NCI-H1694 (cell line): ENCODE measurements at places on chromosomes 13 and 19.

DNA sequence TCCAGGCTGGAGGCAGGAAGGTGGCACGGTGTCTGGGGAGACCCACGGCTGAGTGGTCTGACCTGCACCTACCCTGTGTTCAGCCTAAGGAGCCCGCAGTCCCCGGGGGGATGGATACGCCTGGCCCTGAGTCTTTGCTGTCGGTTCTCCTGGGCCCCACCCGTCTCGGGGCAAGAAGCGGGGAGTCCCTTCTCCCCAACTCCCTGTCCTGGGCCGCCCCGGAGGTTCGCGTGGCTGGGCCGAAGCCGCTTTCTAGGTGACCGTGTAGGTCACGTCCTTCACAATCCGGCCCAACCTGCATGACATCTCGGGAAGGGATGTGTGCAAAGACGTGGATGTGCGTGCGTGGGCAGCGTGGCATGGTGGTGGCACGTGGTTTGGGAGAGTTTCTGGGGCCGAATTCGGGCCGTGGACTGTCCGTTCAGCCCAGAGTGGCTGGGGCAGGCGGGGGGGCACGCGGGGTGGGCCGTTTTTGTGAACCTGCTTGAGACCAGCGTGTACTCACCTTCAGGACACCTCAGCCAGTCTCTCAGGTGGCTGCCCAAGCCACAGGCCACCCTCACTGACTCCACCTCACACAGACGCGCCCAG, 103.3 kb downstream of the PTPRS start:
- DNase-seq: no peak

GRCh38 chr19:42378225-42379215, 11.6 kb downstream of the CNFN start:
- no peak for DNase-seq

- DNase-seq: no peak
Measured at GRCh38 chr19:58059003-58059670, at the start of gene ZNF135. TSS of gene ZNF135 (plus strand) at chr19:58059282. CDS start at chr19:58060003, 721 bp downstream.

DNA sequence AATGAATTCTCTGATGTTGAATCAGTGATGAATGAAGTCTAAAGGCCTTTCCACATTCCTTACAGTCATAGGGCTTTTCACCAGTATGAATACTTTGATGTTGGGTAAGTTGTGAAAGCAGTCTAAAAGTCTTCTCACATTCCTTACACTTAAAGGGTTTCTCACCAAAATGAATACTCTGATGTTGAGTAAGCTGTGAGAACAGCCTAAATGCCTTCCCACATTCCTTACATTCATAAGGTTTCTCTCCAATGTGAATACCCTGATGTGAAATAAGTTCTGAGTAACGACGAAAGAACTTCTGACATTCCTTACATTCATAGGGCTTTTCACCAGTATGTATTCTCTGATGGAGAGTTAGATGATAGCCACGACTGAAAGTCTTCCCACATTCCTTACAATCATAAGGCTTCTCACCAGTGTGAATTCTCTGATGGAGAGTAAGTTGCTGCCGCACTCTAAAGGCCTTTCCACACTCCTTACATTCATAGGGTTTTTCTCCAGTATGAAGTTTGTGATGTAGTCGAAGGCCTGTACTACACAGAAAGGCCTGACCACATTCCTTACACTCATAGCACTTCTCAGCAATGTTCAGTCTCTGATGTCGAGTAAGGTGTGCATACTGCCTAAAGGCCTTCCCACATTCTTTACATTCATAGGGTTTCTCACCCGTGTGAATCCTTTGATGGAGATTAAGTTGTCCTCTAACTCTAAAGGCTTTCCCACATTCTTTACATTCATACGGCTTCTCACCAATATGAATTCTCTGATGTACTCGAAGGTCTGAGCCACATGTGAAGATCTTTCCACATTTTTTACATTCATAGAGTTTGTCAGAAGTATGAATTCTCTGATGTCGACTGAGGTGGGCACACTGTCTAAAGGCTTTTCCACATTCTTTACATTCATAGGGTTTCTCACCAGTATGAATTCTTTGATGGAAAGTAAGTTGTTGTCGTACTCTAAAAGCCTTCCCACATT, 19.9 kb downstream of the ZFP30 start:
- DNase-seq: no peak

- no peak for DNase-seq
Measured at GRCh38 chr19:53826876-53827275, 2.8 kb upstream of the NLRP12 start.

DNA sequence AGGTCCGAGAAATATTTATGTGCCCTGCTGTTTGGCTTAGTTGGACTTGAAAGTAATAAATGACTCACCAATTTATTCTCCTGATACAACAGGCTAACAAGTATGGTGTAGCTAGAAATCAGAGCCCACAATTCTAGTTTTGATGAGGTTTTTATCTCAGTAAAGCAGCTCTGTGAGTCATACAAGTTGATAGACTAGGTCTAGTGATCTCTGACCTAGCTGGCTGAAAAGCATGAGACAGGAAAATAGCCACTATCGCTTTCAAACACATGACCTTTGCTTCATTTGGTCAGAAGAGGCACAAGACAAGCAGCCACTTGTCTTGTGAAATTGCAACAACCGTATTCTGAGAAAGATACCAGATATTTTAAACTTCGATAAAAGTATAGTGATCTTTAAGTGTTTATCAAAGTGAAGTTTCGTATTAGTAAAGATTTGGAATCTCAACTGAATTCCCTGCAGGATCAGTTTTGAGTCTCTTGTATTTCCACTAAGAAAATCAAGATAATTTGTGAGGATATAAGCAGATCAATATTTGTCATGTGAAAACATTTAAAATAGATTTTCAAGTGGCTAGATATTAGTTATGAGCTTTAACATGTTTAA, 126.7 kb downstream of the MAB21L1 start:
- DNase-seq: no peak

DNA sequence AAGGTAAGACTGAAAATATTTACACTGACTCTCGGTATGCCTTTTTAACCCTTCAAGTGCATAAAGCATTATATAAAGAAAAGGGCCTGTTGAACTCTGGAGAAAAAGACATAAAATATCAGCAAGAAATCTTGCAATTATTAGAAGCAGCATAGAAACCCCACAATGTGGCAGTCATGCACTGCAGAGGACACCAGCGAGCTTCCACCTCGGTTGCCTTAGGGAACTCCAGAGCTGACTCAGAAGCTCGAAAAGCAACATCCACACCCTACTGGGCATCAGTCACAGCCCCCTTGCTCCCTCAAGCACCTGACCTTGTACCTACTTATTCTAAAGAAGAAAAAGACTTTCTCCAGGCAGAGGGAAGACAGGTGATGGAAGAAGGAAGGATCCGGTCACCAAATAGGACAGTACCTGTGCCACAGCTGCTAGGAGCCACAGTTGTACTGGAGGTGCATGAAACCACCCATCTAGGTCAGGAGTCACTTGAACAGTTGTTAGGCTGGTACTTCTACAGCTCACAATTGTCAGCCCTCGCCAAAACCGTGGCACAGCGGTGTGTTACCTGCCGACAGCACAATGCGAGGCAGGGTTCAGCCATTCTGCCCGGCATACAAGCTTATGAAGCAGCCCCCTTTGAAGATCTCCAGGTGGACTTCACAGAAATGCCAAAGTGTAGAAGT, 2.9 kb downstream of the ZNF816 start:
- no peak for DNase-seq

- no peak for DNase-seq
Measured at GRCh38 chr13:50015258-50015657, at the start of gene KCNRG. TSS of gene KCNRG (plus strand) at chr13:50015444. CDS start at chr13:50015494, 50 bp downstream.

DNA sequence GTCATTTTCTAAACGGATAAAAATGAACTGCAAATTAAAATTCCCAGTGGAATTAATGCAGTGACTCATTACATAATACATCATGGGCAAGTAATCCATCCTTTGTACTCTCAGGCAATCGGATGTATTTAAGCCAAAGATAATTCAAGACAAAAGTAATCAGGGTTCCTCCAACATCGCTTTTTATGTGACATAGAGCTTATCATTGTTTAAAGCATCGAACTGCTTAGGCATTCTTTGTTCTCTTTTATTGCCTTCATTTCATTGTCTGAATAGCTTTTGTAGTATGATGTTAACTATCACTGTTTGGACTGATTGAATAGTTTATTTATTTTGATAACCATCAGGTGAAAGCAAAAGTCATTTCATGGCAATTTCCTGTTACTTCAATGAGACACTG, 209.4 kb downstream of the ITGBL1 start:
- DNase-seq: no peak

DNA sequence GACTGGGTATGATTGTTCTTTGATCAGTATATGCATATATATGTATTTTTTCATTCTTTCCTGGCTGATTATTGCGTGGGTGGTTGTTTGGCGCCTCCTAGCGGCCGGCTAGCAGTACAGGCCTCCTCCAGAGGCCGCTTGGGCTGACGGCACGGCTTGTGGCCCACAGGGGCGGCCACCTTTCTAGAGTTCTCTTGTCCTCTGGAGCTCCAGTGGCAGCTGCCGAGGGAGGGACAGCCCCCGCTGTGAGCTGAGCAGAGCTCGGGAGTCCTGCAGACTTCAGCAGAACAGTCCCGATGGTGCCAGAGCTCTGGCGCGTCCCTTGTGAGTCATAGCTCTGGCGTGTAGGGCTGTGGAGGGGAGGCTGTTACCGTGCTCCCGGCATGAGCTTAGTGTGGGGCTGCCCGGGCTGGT, 22.5 kb upstream of the ZNF429 start:
- peak; percentile 15 for DNase-seq

DNA sequence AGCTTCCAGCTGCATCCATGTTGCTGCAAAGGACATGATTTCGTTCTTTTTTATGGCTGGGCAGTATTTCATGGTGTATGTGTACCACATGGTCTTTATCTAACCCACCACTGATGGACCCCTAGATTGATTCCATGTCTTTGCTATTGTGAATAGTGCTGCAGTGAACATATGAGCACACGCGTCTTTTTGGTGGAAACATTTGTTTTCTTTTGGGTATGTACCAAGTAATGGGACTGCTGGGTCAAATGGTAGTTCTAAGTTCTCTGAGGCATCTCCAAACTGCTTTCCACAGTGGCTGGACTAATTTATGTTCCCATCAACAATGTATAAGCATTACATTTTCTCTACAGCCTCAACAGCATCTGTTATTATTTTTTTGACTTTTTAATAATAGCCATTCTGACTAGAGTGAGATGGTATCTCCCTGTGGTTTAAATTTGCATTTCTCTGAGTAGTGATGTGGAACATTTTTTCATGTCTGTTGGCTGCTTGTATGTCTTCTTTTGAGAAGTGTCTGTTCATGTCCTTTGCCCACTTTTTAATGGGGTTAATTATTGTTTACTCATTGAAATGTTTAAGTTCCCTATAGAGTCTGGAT, 6.8 kb upstream of the UBE2L5 start:
- no peak for DNase-seq

- no peak for DNase-seq
Measured at GRCh38 chr19:55990831-55991230, 4.3 kb downstream of the NLRP5 start.

DNA sequence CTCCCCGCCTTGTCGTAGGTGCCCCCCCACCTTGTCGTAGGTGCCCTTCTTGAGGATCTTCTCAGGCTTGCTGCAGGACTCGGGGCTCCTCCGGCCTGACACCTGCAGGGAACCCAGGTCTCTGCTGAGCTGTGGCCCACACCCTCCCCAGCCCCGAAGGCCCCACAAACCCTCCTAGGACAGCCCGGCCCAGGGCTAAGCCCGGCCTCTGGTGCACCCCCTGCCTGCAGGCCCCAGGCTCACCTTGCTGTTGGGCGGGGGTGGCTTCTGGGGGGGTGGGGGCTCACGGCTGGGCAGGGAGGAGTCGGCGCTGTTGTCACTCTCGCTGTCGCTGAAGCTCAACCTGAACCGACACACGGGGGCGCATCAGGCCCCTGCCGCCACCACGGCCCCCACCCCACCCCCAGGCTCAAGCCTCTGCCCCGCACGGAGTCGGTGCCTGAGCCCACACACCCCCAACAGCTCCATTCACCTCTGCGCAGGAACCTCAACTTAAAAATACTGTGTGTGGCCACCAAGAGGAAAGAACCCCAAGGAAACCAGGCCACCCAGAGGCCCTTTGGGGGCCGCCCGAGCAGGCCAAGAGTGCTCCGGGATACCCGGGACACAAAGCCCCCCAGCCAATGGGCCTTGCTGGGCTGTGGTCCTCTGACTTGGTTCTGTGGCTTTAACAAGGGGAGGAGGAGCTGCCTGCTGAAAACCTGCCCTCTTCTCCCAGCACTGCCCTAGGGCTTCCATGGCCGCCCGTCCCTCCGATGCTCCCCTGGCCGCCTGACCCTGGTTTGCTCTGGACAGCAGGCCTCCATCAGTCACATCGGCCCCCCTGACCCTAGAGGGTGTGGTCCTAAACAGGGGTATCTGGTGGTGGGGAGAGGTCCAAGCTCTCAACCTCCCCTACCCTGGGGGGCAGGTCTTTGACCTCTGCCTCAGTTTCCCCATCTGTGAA, 65.8 kb downstream of the MLLT1 start:
- DNase-seq: no peak

DNA sequence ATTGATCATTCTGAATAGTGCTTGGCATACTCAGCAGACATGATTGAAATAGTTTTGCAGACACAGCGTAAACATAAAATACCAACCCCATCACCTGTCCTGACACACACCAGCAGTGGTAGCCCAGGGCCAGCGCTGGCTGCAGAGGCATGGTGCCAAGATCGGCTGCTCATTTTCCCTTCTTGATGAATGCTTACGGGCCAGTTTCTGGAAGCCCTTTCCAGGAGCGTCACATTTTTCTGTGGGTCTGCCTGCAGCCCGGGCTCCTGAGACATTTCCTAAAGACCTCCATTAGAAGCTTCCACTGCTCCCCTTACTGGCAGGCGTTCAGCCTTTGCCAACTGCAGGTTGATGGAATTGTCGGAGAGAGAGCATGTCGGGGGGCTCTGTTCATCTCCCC, 48.6 kb downstream of the CHST8 start:
- no peak for DNase-seq

DNA sequence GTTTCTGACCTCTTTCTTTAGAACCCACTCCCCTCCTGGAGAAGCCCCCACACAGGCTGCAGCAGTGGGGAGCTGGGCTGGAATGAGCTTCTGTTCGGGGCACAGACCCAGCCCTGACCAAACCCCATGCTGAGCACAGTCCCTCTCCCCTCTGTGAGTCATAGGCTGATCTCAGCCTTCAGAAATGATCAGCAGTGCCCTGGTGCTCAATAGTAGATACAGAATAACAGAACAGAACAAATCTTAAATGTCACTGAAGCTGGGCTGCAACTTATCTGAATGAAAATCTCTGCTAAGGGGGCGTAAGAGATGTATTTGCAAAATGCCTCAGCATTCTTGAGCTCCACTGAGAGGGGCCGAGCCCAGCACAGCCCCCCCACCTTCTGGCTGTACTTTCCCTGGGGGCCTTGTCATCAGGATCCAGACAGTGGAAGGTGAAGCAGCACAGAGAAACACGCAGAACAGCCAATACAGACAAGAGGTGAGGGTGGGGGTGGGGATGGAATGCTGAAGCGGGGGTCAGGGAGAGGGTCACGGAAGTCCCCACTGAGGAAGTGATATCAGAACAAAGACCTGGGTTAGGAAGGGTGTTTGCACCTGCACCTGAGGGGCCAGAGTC, 9.9 kb downstream of the ZNF665 start:
- DNase-seq: no peak
